Stimulated activated CD4-positive, alpha-beta T cell treated with anti-CD3 and anti-CD28 coated beads, Interleukin-15, amount 100 ng/mL, for 48 hours (primary cell): ENCODE measurements at places on chromosomes 5 and 9.

DNA sequence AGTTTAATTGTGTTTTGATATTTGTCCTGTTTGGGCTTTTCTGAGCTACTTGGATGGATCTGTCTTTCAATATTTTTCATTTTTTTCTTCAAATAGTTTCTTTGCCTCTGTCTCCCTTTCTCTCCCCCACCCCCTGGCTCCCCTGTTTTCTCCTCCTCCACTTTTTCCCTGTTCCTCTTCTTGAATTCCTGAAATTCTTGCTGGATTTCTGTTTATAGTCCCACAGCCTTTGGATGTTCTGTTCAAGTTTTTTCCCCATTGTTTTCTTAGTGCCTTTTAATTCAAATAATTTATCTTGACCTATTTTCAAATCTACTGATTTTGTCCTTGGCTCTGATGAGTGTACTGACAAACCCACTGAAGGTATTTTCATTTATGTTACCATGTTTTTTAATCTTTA, 113.0 kb downstream of the VPS13A start:
- DNase-seq = no peak

GRCh38 chr5:168390491-168390890, 95.8 kb upstream of the RARS1 start:
- no peak for DNase-seq

DNA sequence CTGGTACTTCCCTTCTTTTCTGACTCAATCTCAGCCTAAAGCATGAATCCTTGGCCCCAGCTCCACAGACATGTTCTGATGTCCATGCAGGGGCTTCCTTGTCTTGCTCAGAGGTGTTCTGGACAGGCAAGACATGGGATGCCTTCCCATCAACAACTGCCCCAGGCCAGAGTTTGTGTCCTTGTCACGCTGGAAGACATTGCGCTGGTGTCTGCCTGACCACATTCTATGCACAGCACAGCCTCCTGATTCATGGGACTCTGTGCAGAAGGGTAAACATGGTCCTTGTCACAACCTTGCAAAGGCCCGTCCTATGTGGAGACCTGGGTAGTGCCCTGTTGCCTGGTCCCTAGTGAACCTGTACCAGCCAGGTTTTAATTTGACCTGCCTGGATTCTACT, 212.2 kb downstream of the FSTL4 start:
- no peak for DNase-seq

GRCh38 chr9:35859310-35859989, 10.8 kb downstream of the OR13J1 start:
- no peak for DNase-seq

DNA sequence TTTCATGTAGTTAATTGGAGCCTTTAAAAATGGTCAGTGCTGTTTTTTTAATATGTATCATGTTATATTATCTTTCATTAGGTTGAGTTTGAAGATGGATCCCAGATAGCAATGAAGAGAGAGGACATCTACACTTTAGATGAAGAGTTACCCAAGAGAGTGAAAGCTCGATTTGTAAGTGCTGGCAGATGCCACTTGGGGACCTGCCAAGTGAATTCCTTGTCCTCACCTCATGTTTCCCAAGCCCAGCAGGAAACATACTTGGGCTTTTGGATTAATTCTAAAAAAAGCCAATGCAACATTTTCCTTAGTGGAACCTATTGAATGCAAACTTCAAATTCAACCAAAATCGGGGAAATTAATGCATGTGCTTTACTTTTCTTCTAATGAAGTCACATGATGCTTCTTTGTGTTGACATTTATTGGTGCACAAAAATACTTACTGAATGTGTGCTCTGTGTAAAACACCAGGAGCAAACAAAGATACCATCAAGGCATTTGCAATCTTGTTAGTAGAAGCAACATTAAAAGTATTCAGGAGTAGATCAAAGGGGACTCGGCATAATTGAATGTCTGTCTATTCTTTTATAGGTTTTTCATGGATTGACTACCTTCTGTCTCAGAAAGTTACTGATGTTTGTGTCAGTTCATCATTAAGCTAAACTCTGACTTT, 412.1 kb downstream of the KDM4C start:
- DNase-seq = no peak

DNA sequence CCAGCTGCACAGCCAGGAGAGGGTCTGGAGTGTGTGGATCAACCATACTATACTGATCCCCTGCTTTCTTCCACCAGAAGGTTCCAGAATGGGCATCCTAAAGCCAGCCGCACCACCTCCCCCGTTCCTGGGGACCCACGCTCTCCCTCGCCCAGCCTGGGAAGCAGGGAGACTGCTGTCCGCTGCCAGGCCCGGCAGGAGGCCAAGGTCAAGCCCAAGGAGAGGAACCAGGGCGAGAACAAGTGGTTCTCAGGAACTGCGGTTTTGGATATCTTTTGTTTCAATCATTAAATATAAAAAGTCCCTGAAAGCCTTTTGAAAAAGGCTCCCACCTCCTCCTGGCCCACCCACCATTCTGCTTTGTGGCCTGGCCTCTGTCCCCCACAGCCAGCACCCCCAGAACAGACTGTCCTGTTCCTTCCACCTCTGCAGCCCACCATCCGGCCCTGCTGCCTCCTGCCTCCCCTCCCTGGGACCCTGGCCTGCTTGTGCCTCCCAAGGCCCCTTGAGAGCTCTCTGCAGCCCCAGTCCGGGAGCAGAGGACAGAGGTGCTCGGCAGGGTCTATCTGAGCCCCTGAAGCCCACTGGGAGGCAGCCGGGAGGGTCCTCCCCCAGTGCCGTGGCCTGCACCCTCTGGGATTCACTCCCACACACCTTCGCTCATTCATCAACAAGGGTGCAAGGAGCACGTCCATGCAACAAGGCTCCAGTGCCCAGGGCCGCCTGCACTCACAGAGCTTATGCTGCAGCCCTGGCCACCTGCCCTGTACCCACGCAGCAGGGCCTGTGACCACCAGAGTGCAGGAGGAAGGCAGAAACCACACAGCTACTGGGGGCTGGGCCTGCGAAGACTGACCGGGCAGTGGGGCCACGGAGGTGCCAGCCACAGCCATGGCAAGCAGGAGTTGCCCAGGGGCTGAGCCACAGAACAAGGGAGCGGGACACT, 614 bp upstream of the LCN6 start:
- DNase-seq = no peak

- no peak for DNase-seq
These were observed 564.9 kb downstream of the SEMA5A start for GRCh38 chr5:8981016-8981415.

GRCh38 chr5:34789021-34789531, 49.9 kb upstream of the TTC23L start:
- DNase-seq = no peak

DNA sequence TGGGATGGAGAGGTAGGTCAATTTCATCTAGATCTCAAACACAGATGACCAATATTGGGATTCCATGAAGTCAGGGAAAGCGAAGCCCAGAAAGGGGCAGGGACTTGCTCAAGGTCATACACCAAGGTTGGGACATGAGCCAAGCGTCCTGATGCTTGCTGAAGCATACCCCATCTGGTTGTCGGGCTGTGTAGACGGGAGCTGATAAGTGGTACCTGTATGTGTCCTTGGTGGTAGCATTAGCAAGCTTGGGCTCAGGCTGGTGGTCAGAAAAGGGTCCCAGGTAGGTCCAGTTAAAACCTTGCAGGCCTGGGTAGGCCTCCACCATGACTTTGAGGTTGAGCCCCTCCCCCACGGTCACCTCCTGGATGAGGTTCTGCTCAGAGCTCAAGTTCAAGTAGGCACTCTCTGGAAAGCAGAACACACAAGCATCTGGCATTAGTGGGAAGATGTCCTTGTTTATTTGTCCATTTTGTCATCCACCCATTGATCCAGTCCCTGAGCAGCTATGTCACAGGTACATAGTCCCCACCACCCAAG, 13.2 kb downstream of the CSF1R start:
- DNase-seq = no peak

- DNase-seq = no peak
These were observed 19.5 kb downstream of the THBS4 start for GRCh38 chr5:80054682-80055081.

DNA sequence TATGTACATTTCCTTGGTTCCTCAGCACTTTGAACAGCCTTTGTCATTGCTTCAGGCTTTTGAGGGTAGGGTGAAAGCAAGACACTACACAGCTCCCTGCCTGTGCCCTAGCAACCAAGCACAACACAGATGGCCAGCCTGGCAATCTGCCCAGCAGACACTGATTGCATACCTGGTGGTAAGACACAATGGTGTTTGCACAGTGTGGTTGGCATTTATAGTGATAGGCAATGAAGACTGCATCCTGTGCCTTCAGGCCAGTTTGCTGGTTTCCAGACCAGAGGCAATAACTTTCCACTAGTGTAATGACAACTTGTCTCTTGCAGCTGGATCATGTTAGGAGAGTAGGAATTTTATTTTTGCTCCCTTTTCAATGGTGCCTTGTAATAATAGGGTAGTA, 144.5 kb upstream of the TNC start:
- DNase-seq = no peak

DNA sequence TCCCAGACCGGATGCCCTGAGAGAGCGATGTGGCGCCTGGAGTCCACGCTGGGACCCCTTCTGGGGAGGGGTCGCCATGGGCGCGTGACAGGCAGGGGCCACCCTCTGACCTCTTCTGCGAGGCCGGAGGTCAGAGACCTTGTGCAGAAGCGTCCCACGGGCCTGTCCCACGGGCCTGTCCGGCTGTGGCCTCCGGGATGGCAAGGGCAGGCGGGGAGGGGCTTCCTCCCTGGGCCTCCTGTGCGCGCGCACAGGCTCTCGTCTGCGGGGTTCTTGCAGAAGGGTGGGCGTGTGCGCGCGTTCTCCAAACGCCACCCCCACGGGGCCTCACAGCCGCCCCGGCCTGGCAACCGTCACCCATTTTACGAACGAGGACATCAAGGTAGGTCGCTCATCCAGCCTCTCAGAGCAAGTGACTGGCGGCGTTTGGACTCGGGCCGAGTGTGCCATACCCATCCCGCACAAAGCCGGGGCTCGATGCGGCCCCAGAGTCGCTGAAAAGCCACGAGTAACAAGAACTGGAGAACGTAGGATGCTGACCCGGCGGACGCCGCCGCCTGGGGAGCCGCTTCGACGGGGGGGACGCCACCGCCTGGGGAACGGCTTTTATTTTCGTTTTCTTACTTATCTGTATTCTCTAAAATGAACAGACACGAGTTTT, 897 bp downstream of the AHRR start:
- no peak for DNase-seq

DNA sequence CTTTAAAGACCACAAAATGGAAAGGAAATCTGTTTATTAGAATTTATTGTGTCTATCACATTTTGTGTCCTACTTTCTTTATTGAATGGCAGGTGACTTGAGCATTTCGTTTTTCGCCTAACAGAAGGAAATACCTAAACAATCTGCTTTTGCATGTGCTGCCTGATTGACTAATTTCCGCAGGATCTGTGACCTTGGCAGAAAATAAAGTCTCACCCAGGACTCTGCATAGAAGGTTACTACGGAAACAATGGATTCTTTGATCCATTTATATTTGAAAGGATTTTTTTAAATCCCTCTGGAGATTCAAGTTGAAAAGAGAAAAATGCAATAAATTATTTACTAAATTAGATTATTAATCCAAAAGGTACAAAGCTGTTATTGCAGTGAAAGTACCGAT, 61.0 kb upstream of the CAST start:
- no peak for DNase-seq

- no peak for DNase-seq
These were observed 40.2 kb upstream of the TYRP1 start for GRCh38 chr9:12652973-12653372.

GRCh38 chr5:90131383-90132133, 278.0 kb downstream of the CETN3 start:
- DNase-seq = no peak

GRCh38 chr5:111935835-111936234, 178.8 kb upstream of the NREP start:
- DNase-seq = no peak

DNA sequence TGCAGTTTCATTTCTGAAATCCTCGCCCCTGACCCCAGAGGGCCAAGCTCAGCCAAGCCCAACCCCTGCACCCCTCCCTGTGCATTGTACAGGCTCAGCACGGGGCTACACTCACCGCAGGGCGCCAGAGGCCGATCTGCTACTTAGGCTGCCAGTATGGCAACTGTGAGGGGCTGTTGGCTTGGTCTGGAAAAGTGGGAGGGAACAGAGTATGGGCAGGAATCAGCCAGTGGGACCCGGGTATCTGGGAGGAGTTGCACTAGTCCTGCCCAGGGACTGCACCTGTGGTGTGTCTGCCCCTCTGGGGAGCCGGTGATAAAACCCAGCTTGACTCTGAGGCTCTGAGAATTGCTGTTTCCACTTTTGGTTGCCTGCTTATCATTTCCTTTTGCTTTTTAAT, 167.4 kb upstream of the KIF2A start:
- no peak for DNase-seq

DNA sequence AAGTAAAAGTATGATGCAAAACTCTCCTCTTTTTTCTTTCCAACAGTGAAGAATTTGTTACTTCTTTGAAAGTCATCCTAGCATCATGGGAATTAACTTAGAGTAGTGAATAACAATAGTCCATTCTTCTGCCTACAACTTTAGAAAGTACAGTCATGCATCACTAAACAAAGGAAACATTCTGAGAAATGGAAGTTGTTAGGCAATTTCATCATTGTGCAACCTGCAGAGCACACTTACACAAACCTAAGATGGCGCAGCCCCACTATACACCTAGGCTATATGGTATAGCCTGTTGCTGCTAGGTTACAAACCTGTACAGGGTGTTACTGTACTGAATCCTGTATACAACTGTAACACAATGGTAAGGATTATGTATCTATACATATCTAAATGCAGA, 1209.3 kb upstream of the C9orf72 start:
- no peak for DNase-seq

DNA sequence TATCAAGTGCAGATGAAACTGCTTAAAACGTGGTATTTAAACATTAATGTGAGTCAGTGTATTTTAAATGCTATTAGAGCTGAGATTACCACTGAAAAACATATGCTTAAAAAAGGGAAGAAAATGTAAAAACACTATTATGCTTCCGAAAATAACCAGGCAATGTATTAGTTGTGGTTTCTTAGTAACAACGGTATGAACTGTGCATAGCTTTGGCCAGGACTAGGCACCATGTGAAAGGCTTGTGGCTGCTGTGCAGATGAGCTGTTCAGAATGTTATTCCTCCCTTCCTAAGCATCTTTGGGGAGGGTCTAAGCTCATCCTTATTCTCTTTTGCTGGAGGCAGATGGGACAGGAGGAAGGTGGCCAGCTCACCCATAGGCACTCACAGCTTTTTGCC, 84.9 kb downstream of the NTRK2 start:
- DNase-seq = no peak

GRCh38 chr5:91263898-91264297, 119.2 kb downstream of the ARRDC3 start:
- no peak for DNase-seq

DNA sequence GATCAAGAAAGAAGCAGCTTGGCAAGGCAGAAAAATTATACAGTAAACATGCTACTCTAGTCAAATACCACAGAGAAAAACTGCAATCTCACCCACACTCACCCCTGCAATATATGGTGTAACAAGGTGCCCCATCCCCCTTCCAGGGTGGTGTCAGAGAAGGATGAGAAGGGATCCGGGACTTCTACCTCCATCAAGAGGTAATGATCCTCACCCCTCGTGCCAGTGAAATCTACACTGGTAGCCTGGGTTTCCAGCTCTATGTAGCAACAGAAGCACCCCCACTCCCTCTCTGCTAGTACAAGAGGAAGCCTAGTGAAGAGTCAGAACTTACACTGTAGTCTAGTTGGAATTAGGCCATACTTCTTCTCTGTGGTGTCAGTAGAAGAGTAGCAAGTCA, 18.9 kb downstream of the SLCO4C1 start:
- no peak for DNase-seq

- DNase-seq = no peak
These were observed 37.5 kb downstream of the ZNF618 start for GRCh38 chr9:113913426-113914195.

GRCh38 chr5:115306011-115306536, 9.6 kb upstream of the CCDC112 start:
- no peak for DNase-seq

- DNase-seq = no peak
These were observed 556.0 kb downstream of the EBF1 start for GRCh38 chr5:158543539-158544387.
